ENCODE measurements at places on chromosomes 2 and 18. TPM values are rescaled to one million over a fixed set of nuclear protein-coding genes. Genes with fewer than 3 reads are reported as not detected.

AGAP1 gene
- 18.8 TPM for total RNA-seq

LCT gene
- 0.05 TPM for total RNA-seq

IGFBP5 gene
- 0.31 TPM for total RNA-seq

NEU2 gene
- total RNA-seq, result not detected

C2orf15 gene
- 0.40 TPM for total RNA-seq

NOL4 gene
- not detected for total RNA-seq

UGT1A7 gene
- total RNA-seq, result 4.4 TPM

NEU4 gene
- 0.33 TPM for total RNA-seq

ARHGAP25 gene
- 0.22 TPM for total RNA-seq
